NCI-H2029 treated with DMSO at 0.1 percent for 48 hours (cell line): ENCODE measurements at places on chromosomes 4 and X.

GRCh38 chr4:41315862-41316261 is 59.1 kb downstream of the UCHL1 start:
- DNase-seq = no peak

DNA sequence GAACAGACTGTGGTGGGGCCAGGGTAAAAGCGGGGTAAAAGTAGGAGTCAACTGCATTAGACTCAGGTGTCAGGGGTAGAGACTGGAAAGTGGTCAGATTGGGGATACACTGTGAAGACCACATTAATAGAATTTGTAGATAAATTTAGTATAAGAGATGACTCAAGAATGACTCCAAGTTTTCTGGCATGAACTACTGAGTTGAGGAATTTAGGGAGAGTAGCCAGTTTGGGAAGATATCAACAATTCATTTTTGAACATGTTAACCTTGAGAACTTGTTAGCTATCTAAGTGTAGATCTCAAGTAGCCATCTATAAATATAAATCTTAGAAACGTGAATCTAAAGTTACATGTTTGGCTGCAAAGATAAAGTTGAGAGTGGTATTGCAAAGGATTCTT is 206.9 kb upstream of the HCCS start:
- DNase-seq = no peak

DNA sequence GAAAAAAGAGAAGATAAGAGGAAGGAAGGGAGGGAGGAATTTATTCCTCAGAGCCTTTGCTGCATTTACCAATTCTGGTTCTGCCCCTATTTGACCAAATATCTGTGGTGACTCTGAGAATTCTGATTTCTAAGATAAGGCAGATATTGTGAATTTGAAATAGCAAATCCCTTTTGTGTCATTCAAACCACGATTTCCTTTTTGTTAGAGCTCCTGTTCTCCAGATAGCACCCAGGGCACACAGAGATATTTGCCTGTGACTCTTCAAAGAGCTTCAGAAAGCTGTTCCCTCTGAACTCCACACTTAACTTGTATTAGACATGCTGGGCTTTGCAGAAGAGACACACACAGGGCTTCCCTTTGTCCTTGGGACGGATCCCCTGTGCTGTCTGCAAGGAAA is 272.2 kb downstream of the DHRSX start:
- no peak for DNase-seq

DNA sequence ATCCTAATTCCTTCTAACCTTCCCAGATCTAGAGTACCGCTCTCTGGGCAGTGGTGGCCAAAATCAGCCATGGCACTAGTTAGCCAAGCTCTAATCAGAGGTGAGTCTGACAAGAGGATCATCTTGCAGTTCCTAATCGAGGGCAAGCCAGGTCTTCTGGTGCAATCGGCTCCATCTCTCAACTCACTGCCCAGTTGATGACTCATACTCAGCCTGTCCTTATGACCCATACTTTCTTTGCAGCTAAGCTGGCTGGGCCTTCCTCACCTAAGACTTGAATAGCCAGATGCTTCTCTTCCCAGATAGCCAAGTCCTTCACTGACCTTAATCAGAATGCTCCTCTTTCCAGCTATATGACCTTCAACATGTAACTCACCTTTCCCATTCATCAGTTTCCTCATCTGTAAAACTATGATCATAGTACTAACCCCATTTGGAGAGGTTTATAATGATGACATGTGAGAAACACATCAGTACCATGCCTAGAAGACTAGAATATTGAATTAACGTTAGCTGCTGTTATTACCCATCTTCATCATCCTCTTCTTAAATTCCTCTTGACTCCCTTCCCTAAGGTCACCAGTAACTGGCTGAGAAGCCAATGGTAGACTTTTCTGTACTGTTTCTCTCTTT is 57.1 kb downstream of the RELL1 start:
- DNase-seq = no peak

- DNase-seq = no peak
Measured at GRCh38 chrX:50577326-50577725, 106.7 kb upstream of the DGKK start.

GRCh38 chr4:105068516-105068915 is 78.2 kb upstream of the TET2 start:
- no peak for DNase-seq

DNA sequence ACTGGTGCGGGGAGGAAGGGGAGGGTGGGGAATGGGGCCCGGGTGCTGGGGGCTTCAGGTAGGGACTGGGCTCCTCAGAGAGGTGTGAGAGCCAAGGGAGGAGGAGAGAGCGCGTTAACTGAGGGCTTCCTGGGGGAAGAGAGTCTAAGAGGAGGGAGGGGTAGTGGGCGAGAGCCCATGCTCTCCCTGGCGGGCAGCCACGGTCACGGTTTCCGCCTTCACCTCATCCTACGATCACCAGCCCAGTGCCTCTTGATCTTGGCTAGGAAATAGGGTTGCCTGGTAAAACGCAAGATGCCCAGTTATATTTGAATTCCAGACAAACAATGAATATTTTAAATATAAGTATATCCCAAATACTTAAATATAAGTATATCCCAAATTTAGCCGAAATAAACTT is 60.8 kb upstream of the GRPEL1 start:
- peak; percentile 60 for DNase-seq

- no peak for DNase-seq
Measured at GRCh38 chrX:31545726-31546125, 473.9 kb upstream of the FTHL17 start.
